ENCODE measurements at places on chromosomes 7 and 10.

- no peak for DNase-seq
These were observed 33.1 kb downstream of the HBP1 start for GRCh38 chr7:107201795-107202450.

GRCh38 chr10:118563373-118563890, 32.0 kb downstream of the PRLHR start:
- DNase-seq, result no peak

DNA sequence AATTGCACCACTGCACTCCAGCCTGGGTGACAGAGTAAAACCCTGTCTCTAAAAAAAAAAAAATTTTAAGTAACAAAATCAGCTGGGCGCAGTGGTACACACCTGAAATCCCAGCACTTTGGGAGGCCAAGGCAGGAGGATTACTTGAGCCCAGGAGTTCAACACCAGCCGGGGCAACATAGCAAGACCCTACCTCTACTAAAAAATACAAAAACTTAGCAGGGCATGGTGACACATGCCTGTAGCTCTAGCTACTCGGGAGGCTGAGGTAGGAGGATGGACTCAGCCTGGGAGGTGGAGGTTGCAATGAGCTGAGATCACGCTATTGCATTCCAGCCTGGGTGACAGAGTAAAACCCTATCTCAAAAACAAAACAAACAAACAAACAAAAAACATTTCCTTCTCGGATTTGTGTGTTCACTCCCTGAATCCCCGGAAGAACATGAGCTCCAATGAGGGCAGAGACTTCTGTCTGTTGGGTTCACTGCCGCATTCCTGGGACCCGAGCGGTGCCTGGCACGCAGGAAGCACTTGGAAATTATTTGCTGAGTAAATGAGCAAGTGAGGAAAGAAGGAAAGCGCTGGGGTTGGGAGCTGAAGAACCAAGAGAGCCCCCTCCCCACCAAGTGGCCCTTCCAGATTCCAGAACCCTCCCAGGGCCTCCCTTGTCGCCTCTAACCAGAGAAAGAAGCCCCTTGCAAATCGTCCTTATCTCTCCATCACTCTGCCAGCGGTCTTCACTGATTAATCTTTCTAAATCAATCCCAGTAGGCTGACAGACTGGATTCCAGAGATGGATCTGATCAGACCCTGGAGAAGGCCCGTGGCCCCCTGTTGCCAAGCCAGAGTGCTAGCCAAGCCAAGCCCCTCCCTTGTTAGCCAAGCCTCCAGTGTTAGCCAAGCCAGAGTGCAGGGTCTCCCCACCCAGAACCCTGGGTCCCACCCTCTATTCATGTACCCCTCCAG, 6.2 kb downstream of the TNRC18 start:
- no peak for DNase-seq

- DNase-seq, result no peak
These were observed 79.2 kb downstream of the RBM20 start for GRCh38 chr10:110723224-110723891.

- DNase-seq, result no peak
These were observed 283.8 kb downstream of the PTEN start for GRCh38 chr10:88147000-88147798.

DNA sequence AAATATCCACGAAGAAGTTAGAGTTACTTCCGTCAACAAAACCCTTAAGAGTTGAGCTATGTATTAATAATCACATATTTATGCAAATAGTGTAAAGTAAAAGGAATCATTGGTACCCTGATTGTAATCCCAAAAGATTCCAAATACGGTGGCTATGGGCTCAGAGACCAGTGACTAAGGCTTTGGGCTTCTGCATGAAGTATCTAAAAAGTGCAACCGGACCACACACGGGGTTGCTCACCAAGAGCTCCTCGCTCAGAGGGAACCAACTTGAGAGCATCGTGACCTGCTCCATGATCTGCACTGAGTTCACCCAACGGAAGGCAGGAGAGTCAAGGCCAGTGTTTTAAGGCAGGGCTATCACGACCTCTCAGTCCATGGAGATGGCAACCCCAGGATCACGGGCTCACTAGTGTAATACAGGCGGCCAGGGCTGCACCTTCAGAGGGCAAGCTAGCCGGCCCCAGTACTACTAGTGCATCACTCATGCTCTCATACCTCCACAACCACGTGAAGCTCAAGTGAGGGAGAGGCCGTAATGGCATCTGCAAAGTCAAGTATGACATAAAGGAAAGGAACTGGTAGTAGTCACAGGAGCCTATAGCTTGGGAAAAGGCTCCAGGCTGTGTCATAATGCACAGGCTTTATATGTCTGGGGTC, 77.1 kb upstream of the CAMK2B start:
- no peak for DNase-seq

GRCh38 chr10:89351780-89352597, 24.2 kb downstream of the IFIT3 start:
- no peak for DNase-seq

GRCh38 chr7:138610671-138611170, 90.4 kb downstream of the SVOPL start:
- no peak for DNase-seq

DNA sequence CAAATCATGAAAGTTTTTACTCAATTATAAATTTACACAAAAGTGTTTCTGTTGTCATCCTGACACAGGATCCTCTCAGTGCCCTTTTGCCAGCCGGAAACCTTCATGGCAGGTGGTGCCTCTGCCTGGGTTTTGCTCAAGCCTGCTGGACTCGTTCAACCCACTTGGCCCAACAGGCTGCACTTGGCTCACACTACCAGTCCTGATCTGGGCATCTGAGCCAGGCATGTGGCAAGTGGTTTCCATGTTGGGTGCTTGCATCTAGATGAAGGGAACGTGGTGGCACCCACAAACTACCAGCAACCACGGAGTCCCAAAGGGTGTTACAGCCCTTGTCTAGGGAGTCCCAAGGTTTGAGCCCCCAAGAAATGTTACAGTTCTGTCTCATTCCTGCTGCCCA, 162.3 kb upstream of the CSTF2T start:
- no peak for DNase-seq

DNA sequence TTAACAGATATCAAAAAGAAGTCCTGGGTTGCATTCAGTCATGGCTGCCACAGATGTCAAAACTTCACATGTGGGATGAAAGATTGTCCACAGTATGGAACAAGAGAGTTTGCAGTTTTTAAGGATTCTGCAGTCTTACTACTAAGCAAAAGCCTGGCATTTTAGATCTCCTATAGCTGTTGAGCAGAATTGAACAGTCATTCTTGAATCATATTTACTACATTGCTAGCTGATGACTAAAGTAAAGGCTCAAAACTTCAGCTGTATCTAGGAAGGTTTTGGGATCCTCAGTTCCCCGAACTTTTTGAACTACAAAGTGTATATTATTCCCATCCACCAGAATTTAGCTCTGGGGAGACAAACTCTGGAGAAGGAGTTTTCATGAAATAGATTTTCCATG, 31.0 kb downstream of the BET1 start:
- DNase-seq, result no peak

DNA sequence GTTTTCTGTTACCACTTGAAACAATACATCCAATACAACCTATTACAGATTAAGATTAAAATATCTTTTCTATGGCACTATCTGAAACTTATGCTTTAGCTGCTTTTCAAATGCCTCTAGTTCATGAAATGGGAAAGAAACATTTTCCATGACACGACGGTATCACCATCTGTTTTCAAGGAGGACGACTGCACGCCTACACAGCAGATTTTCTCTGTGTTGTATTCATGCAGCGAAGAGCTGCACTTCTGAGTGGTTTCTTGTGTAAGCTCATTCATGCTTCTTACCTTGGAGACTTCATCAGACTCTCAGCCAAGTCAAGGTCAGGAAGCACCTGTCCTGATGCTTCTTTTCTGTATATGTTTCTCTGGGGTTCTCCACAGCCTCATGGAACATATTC, 179.2 kb downstream of the DYNC1I1 start:
- DNase-seq, result no peak

- no peak for DNase-seq
These were observed 195.1 kb downstream of the CCSER2 start for GRCh38 chr10:84523526-84523925.

DNA sequence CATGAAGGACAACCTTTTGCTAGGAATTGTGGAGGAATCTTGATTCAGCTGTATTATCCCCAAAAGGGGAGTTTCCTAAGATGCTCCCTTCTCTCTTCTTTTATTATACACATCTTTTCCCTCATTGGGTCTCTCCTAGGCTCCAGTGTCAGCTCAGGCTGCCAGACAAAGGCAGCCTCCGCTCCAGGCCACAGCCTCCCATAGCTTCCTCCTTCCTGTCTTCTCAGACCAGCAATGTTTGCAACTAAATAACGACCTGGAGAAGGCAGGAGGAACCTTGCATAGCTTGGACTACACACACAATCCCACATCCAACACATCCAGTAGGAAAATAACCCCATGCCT, 12.3 kb downstream of the SFXN3 start:
- DNase-seq, result no peak

DNA sequence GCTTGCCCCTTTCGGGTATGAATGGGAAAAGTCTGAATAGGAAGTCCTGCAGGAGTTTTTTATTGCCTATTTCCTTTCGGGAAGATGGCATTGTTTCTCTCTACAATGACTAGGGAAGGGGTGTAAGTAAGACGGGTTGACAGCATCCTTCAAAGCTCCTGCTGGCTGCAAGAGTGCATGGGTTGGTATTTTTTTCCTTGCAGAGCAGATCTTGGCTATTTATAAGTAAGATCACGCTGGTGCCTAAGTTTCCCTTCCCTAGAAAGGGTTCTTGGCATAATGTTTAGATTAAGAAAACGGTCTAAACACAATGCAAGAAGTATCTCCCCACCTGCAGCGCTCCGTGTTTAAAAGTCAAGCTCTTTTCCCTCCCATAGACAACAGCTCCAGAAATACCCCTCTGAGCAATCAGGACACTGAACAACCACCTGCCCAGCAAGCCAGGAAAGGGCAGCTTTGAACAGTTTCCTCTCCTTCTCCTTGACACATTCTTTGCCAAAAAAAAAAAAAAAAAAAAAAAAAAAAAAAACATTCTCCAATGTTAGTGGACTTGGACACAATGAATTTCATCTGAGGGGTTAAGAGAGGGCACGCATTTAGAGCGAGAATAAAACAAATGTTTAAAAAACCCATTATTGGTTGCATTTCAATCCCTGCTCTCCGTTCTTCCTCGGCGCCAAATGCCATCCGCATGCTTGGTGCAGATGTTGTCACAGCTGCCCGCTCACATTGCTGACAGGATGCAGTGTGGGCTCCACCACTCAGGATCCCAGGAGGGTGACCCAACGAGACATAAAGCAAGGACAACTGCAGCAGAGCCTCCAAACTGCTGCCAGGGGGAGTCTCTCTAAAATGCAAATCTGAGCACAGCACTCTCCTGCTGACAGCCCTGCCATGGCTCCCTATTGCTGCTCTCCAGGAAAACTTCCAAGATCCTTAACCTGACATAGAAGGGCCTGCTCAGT, 427.4 kb upstream of the MGMT start:
- DNase-seq, result no peak

DNA sequence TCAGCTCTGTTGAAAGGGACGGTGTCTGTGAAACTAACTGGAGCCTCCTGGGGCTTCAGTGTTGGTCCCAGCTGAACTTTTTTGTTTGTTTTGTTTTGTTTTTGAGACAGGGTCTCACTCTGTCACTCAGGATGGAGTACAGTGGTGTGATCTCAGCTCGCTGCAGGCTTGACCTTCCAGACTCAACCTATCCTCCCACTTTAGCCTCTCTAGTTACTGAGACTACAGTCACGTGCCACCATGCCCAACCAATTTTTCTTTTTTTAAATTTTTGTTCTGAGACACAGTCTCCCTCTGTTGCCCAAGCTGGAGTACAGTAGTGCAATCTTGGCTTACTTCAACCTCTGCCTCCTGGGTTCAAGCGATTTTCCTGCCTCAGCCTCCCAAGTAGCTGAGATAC, 13.4 kb upstream of the DNAJB6 start:
- no peak for DNase-seq

GRCh38 chr7:24820730-24821044, 63.4 kb upstream of the GSDME start:
- DNase-seq, result no peak

- no peak for DNase-seq
These were observed 515 bp downstream of the TBX20 start for GRCh38 chr7:35253460-35253709.

- DNase-seq, result no peak
These were observed 3.5 kb downstream of the STK31 start for GRCh38 chr7:23713285-23714149.

DNA sequence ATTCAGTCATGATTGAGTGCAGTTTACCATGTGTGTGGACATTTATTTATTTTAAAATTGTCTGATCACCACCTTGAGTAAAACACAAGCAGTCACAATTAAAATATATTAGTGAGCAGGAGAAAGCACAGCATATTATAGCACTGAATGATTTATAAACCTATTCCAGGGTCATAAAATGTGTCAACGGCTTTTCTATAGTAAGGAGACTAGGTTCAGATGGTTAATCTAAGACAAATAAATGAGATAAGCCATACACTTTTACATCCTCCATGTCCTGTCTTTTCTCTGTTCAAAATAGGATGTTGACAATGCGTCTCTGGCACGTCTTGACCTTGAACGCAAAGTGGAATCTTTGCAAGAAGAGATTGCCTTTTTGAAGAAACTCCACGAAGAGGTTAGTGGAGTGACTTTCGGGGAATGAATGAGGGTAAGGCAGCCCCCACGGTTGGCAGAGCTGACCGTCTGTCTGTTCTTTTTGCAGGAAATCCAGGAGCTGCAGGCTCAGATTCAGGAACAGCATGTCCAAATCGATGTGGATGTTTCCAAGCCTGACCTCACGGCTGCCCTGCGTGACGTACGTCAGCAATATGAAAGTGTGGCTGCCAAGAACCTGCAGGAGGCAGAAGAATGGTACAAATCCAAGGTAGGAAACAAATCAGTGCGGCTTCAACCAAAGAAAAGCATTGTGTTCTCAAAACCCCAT, 5.4 kb downstream of the VIM start:
- no peak for DNase-seq

DNA sequence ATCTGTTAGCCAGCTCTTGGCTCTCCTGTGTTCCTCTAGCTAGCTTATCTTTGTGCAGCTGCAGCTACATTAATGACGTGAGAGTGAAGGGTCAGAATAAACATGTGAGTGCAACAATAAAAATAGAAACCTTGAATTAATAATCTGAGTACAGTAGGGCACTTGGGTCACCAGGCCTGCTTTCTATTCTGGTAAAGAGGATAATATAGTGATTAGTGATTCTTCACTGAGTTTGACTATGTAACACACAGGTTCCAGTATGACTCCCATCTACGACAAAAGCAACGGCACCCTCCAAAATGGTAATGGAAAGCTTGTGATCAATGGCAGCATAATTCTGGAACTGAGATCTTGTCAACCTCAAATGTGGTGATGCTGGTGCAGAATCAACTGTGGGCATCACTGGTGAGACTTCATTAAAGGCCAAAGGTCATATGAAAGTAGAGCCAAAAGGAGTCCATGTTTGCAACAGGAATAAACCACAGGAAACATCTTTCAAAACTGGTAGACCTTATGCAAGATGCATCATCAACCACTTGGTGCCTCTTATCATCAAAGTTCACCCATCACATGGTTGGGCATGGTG, 77.6 kb downstream of the NRBF2 start:
- DNase-seq, result no peak
